Thymus (tissue), 14 donors: ENCODE measurements at places on chromosomes 1 and 21.

DNA sequence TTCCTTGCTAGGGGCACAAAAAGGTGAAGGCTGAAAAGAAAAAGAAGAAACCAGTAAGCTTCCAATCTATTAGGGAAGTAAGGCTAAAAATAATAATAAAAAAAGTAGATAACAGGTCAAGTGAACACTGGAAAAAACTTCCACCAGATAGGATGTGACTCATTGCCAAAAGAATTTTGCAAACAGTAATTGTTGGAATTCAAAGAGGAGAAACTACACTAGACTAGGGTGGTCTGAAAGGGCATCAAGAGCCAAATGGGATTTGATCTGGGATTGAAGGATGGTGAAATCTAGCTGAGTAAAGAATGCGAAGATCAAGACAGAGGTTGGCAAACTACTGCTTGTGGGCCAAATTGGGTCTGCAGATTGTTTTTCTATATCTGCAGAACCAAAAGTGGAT, 6.0 kb upstream of the ST6GALNAC3 start:
- no peaks in the 10 kb centered on the region for H3K4me1 ChIP-seq
- H3K4me3 ChIP-seq: no peak overlapping the region
- no peaks in the 10 kb centered on the region for H3K27me3 ChIP-seq
- no peak for DNase-seq
- H3K27ac ChIP-seq: no peak overlapping the region
- no peaks in the 10 kb centered on the region for H3K36me3 ChIP-seq

- H3K4me3 ChIP-seq: no peak overlapping the region
- H3K27me3 ChIP-seq: no peaks in the 10 kb centered on the region
- H3K36me3 ChIP-seq: no peaks in the 10 kb centered on the region
- H3K4me1 ChIP-seq: no peaks in the 10 kb centered on the region
- no peak overlapping the region for H3K27ac ChIP-seq
These were observed 28.5 kb upstream of the KCNE2 start for GRCh38 chr21:34335316-34335715.

DNA sequence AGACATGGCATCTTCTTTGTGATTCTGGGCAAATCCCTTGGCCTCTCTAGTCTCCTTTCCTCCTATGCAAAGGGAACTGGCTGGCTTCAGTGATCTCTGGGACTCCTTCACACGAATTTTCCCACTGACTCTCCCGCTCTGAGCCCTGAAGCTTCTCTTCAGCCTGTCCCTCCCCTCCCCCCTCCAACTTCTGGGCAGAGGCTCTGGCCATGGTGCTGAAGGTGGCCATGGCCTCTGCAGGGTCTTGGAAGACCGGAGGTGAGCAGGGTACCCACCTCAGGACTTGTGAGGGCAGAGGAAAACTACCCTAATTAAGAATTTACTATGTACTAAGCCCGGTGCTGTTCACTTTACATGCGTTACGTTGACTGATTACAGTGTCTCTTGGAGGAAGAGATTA, 29.4 kb upstream of the POU3F1 start:
- H3K4me1 ChIP-seq: no peaks in the 10 kb centered on the region
- DNase-seq: no peak
- H3K36me3 ChIP-seq: no peaks in the 10 kb centered on the region
- H3K27ac ChIP-seq: no peak overlapping the region
- peaks cover 2% of the 10 kb centered on the region for H3K27me3 ChIP-seq

GRCh38 chr1:50488356-50488755, 65.1 kb upstream of the DMRTA2 start:
- H3K4me3 ChIP-seq: no peak overlapping the region
- no peak for DNase-seq
- no peak overlapping the region for H3K27ac ChIP-seq
- peaks cover 4% of the 10 kb centered on the region for H3K36me3 ChIP-seq
